ENCODE measurements at places on chromosomes 6 and 20. TPM values are rescaled to one million over a fixed set of nuclear protein-coding genes. Genes with fewer than 3 reads are reported as not detected.

DNA sequence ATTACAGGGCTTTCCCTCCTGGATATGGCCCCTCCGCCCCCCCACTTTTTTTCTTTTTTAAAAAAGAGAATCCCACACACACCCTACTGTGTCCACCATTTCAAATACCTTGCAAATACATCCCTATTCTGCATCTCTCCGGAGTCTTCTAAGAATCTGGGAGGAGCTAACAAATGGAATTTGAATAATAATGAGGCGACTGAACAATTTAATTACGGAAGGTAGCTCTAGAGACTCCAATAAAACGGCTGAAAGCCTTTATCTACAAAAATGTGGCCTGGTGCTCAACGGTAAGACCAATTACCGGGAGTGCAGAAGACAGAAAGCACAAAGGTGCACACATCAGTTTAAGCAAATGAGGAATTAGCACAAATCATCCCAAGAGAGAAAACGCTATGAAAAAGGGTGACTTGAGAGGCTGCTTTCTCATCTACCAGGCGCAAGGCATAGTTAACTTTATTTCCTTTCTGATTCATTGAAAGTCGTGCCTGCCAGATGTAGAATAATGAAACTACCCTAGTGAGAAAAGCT is 1.8 kb downstream of the RRAGD start:
- no peak overlapping the region for H3K27ac ChIP-seq
- peaks cover 16% of the 10 kb centered on the region for H3K4me1 ChIP-seq
- H3K4me3 ChIP-seq: no peak overlapping the region
- no peak for DNase-seq
- peaks cover 6% of the 10 kb centered on the region for H3K27me3 ChIP-seq

- no peak overlapping the region for H3K27ac ChIP-seq
- H3K4me1 ChIP-seq: no peaks in the 10 kb centered on the region
These were observed 54.3 kb upstream of the SPACA1 start for GRCh38 chr6:87993356-87993755.

DNA sequence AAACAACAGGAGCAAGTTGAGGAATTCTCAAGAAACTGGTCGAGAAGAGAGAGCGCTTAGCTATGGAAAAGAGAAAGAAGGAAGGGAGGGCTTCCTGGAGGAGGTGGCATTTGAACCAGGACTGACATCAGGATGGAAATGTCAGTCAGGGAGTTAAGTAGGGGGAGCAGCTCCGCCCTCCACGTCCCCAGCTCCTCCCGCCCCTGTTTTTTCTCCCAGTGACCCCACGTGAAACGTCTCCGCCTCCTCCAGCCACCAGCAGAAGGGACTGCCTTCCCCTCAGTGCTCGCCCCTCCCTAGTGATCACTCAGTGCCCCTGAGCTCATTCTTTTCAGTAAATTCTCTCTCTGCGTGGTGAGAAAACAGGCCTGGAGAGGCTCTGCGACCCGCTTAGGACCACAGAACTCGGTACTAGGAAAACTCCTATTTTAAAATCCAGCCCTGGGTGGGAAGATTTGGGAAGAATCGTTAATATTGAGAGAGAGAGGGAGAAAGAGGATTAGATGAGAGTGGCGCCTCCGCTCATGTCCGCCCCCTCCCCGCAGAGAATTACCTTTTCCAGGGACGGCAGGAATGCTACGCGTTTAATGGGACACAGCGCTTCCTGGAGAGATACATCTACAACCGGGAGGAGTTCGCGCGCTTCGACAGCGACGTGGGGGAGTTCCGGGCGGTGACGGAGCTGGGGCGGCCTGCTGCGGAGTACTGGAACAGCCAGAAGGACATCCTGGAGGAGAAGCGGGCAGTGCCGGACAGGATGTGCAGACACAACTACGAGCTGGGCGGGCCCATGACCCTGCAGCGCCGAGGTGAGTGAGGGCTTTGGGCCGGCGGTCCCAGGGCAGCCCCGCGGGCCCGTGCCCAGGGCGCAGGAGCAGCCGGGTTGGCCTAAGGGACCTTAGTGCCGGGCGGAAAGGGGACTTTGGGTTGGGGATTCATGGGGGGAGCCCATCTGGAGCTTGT is 4.6 kb downstream of the HLA-DPB1 start:
- DNase-seq: no peak
- no peaks in the 10 kb centered on the region for H3K36me3 ChIP-seq
- H3K27me3 ChIP-seq: peaks cover 25% of the 10 kb centered on the region
- peaks cover 12% of the 10 kb centered on the region for H3K4me1 ChIP-seq
- peak overlapping the region; percentile 76 for H3K4me3 ChIP-seq

SLC35D3 gene
- not detected for total RNA-seq

DNA sequence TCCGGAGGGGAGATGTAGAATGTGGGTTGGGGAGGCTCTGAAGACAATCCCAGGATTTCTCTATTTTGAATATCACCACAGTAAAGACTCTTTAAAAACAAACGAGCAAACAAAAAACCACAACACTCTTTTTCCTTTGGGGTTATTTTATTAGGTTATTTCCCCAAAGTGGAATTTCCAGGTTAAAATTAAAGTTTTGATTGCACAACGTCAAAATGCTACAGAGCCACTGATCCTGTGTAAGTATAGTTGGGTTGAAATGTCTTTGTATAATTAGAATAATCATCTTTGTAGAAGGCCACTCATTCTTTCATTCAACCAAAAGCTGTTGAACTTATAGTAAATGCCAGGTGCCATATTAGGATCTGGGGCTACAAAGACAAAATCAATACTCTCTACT is 19.6 kb upstream of the PIM1 start:
- DNase-seq: no peak
- no peaks in the 10 kb centered on the region for H3K27me3 ChIP-seq
- no peak overlapping the region for H3K27ac ChIP-seq
- H3K4me3 ChIP-seq: no peak overlapping the region

DNA sequence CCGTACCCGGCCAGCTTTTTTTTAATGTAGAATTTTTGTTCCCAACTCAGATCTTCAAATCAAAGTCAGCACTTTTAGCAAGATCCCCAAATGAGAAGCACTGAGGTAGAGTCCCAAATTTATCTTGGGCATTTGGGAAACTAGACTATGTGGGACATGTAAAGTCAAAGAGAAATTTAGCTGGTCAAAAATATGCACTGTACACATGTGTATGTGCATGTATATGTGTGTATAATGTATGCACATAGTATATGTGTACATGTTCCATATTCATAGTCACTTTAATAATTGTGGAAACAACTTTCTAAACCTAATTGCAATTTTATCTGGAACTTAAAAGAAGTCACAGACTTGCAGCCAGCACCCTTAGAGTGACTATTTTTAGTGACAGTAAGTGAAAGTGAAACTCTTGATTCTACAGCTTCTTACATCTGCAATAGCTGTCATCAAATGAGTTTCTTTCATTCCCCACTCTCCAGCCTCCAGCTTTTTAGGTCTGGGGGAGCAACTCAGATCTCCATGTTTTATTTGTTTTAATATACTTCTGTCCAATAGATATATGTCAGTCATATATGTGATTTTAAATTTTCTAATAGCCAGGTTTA is 53.6 kb downstream of the CDC40 start:
- no peak overlapping the region for H3K27ac ChIP-seq
- H3K36me3 ChIP-seq: peaks cover 5% of the 10 kb centered on the region
- H3K4me3 ChIP-seq: no peak overlapping the region
- H3K27me3 ChIP-seq: no peaks in the 10 kb centered on the region
- no peak for DNase-seq

DNA sequence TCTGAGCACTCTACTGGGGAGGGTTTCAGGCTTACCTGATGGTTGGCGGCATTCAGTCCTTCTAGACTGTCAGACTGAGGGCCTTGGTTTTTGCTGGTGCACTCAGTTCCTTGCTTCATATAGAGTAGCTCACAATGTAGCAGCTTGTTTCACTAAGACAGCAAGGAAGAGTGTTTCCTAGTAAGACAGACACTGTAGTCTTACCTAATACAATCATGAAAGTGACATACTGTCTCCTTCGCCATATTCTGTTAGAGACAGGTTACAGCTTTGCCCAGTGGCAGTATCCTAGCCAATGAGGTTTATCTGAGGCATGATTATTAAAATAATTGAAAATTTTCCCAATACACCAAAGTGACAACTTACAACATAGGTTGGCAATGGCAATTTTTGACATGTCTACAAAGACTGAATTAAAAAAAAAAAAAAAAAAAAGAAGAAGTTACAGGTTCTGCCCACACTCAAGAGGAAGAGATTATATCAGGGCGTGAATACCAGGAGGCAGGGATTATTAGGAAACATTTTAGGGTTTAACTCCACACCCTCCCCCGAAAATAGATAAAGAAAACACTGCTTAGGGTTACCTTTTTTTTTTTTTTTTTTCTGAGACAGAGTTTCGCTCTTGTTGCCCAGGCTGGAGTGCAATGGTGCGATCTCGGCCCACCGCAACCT is 66.8 kb downstream of the SCAND1 start:
- no peak overlapping the region for H3K4me3 ChIP-seq
- no peak overlapping the region for H3K27ac ChIP-seq
- H3K27me3 ChIP-seq: no peaks in the 10 kb centered on the region
- peaks cover 33% of the 10 kb centered on the region for H3K4me1 ChIP-seq

- H3K27me3 ChIP-seq: no peaks in the 10 kb centered on the region
- no peak overlapping the region for H3K4me3 ChIP-seq
- DNase-seq: no peak
- no peaks in the 10 kb centered on the region for H3K4me1 ChIP-seq
These were observed 12.3 kb downstream of the RSPH3 start for GRCh38 chr6:158987657-158988056.

Measured in chondrocyte (in vitro differentiated cells).